SJCRH30 (cell line): ENCODE measurements at places on chromosomes 7 and 10.

GRCh38 chr7:36079446-36080025 lies 73.5 kb upstream of the EEPD1 start:
- no peak for DNase-seq
- H3K4me1 ChIP-seq, result no peaks in the 10 kb centered on the region; the same call in 1 of the 2 replicates
- 0 out of 2 replicates have a peak, but pooled peaks cover 5% of the 10 kb centered on the region for H3K27me3 ChIP-seq
- H3K36me3 ChIP-seq, result no peaks in the 10 kb centered on the region
- no peak overlapping the region for H3K4me3 ChIP-seq
- H3K27ac ChIP-seq, result no peak overlapping the region

GRCh38 chr7:40798613-40799012 lies 663.8 kb downstream of the SUGCT start:
- no peaks in the 10 kb centered on the region; the same call in 1 of the 2 replicates for H3K27me3 ChIP-seq
- no peak for DNase-seq
- no peak overlapping the region for H3K27ac ChIP-seq
- H3K36me3 ChIP-seq, result no peaks in the 10 kb centered on the region

GRCh38 chr7:111486472-111487142 lies 75.7 kb downstream of the IMMP2L start:
- H3K36me3 ChIP-seq, result no peaks in the 10 kb centered on the region
- H3K27ac ChIP-seq, result no peak overlapping the region
- H3K27me3 ChIP-seq, result no peaks in the 10 kb centered on the region

GRCh38 chr10:79018521-79019011 lies 50.2 kb upstream of the ZMIZ1 start:
- DNase-seq, result peak; percentile 56
- H3K36me3 ChIP-seq, result no peaks in the 10 kb centered on the region
- no peak overlapping the region for H3K27ac ChIP-seq
- no peak overlapping the region for H3K4me3 ChIP-seq
- peaks cover 14% of the 10 kb centered on the region for H3K4me1 ChIP-seq
- H3K27me3 ChIP-seq, result no peaks in the 10 kb centered on the region

DNA sequence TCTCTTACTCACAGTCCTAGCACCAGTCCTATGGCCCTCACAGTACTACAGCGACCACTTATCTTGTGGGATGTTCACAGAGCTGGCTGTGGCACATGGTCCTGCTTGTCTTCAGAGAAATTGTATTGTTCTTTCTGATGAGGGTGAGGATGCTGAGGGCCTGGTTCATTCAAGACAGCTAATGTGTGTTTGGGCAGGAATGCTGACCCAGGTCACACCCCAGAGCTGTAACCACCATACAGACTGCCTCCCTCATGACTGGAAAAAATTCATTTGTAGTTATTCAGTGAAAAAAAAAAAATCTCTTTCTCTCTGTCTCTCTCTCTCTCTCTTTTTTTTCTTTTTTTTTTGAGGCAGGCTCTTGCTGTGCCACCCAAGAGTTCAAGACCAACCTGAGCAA lies 83.5 kb downstream of the KLF6 start:
- H3K27ac ChIP-seq, result no peak overlapping the region
- H3K36me3 ChIP-seq, result no peaks in the 10 kb centered on the region
- no peaks in the 10 kb centered on the region for H3K4me1 ChIP-seq

- H3K27me3 ChIP-seq, result no peaks in the 10 kb centered on the region
- peak overlapping the region; percentile 84 for H3K27ac ChIP-seq
- peaks cover 26% of the 10 kb centered on the region for H3K4me1 ChIP-seq
- no peak overlapping the region for H3K4me3 ChIP-seq
- no peak for DNase-seq
Observed at GRCh38 chr10:112827951-112828350, 122.1 kb upstream of the TCF7L2 start.

DNA sequence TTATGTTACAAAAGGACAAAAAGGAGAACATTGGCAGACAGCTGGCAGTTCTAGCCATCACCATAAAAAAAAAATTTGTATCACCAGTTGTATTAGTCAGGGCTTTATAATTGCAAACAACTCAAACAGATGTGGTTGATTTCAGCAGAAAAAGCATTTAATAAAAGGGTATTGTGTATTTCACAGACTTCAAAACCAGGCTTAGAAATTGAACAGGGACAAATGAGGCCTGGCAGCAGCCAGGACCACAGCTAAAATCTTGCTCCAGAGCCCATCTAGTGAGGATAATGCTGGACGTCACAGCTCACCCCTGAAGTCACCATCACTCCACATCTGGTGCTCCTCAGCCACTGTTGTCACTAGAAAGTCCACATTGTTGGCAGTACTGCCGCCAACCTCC lies 52.9 kb upstream of the CALD1 start:
- H3K4me3 ChIP-seq, result no peak overlapping the region
- H3K27me3 ChIP-seq, result no peaks in the 10 kb centered on the region
- H3K4me1 ChIP-seq, result no peaks in the 10 kb centered on the region
- H3K36me3 ChIP-seq, result no peaks in the 10 kb centered on the region
- no peak for DNase-seq

GRCh38 chr7:127891144-127891543 lies 140.1 kb downstream of the LRRC4 start:
- H3K27ac ChIP-seq, result no peak overlapping the region
- H3K36me3 ChIP-seq, result peaks cover 22% of the 10 kb centered on the region
- H3K4me3 ChIP-seq, result no peak overlapping the region
- H3K27me3 ChIP-seq, result no peaks in the 10 kb centered on the region
- no peaks in the 10 kb centered on the region for H3K4me1 ChIP-seq

- no peak overlapping the region for H3K27ac ChIP-seq
- H3K4me3 ChIP-seq, result no peak overlapping the region
- H3K36me3 ChIP-seq, result no peaks in the 10 kb centered on the region; the same call in 1 of the 2 replicates
- DNase-seq, result no peak
- H3K4me1 ChIP-seq, result no peaks in the 10 kb centered on the region
Observed at GRCh38 chr7:143172354-143172753, 10.9 kb upstream of the TAS2R39 start.

DNA sequence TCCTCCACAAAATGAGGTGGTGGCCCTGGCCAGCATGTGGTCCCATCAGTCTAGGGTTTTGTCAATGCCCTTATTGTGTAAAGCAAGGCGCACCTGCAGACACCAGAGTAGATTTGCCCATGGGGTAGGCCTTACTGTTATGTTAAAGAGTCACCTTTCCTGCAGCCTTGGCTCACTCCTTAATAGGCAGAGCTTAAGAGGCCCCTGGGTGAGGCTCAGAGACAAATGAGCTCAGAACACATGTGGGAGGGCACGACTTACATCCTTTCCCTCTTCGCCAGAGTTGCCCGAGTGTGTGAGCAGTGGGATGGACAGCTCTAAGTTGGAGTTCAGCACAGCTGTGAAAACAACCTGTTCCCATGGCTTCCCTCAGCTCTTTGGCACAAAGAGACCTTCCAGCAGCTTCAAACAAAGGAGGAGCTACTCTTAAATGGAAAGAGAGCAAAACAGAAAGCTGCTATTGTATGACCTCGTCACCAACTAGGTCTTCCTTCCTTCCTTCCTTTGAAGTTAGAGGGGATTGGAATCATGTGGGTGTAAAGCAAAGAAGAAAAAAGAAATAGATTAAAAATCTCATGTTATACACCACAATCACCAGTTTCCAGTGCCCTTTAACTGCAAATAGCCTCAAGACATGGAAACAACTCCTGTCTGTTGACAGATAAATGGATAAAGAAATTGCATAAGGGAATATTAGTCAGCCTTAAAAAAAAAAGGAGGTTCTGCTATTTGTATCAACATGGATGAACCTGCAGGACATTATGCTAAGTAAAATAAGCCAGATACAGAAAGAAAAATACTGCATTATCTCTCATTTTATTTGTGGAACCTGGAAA lies 11.9 kb upstream of the XPNPEP1 start:
- H3K4me3 ChIP-seq, result no peak overlapping the region
- H3K27ac ChIP-seq, result peak overlapping the region; percentile 30
- peaks cover 13% of the 10 kb centered on the region for H3K4me1 ChIP-seq
- H3K36me3 ChIP-seq, result no peaks in the 10 kb centered on the region

GRCh38 chr10:114604357-114605130 lies 53.5 kb downstream of the ABLIM1 start:
- H3K27ac ChIP-seq, result no peak overlapping the region
- no peaks in the 10 kb centered on the region for H3K27me3 ChIP-seq
- no peaks in the 10 kb centered on the region for H3K36me3 ChIP-seq
- no peaks in the 10 kb centered on the region for H3K4me1 ChIP-seq
- no peak for DNase-seq

GRCh38 chr7:100885440-100886141 lies 3.9 kb downstream of the UFSP1 start:
- no peak overlapping the region for H3K4me3 ChIP-seq
- H3K27me3 ChIP-seq, result no peaks in the 10 kb centered on the region
- no peaks in the 10 kb centered on the region for H3K4me1 ChIP-seq
- DNase-seq, result no peak
- H3K36me3 ChIP-seq, result peaks cover 84% of the 10 kb centered on the region

GRCh38 chr7:2173189-2173827 lies 59.4 kb downstream of the MAD1L1 start:
- H3K4me3 ChIP-seq, result no peak overlapping the region
- H3K27me3 ChIP-seq, result no peaks in the 10 kb centered on the region
- DNase-seq, result no peak
- peaks cover 12% of the 10 kb centered on the region for H3K4me1 ChIP-seq

DNA sequence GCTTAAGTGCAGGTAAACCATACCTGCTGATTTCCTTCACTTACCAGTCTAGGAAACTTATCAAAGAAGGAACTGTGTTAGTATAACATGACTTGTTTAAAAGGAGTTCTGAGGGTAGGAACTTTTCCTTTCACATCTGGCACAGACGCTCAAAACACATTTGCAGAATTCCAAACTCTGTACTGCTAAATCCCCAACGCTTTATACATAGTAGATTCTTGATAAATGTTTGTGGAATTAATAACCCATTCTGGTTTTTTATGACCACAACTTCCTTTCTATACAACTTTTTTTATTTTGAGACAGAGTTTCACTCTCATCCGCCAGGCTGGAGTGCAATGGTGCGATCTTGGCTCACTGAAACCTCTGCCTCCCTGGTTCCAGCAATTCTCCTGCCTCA lies 7.7 kb upstream of the TRUB1 start:
- DNase-seq, result no peak
- no peaks in the 10 kb centered on the region for H3K36me3 ChIP-seq
- no peak overlapping the region for H3K4me3 ChIP-seq
- peaks cover 9% of the 10 kb centered on the region for H3K4me1 ChIP-seq
- no peaks in the 10 kb centered on the region for H3K27me3 ChIP-seq
- H3K27ac ChIP-seq, result no peak overlapping the region

- no peaks in the 10 kb centered on the region for H3K27me3 ChIP-seq
- peaks cover 27% of the 10 kb centered on the region for H3K4me1 ChIP-seq
- peak overlapping the region; percentile 16 for H3K27ac ChIP-seq
- peak; percentile 58 for DNase-seq
Observed at GRCh38 chr10:122221958-122222357, 49.1 kb upstream of the BTBD16 start.

DNA sequence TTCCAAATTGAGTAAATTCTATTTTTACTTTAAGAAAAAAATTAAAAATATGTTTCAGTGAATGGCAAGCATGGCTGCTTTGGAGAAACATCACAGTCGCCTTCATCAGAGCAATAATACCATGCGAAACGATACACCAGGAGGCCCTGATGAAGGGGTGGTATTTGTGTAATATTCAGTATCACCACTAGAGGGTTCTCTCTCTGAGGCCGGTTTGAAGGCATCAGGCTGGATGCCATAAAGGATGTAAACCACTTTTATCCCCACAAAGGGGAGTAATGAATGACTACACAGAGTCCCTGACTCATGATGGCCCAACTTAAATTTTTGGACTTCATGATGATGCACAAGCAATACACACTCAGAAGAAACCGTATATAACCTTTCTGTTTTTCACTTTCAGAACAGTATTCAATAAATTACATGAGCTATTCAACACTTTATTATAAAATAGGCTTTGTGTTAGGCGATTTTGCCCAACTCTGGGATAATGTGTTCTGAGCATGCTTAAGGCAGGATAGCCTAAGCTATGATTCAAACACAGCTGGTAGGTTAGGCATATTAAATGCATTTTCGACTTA lies 95.5 kb downstream of the PPP1R17 start:
- H3K27me3 ChIP-seq, result no peaks in the 10 kb centered on the region; the same call in 1 of the 2 replicates
- no peak overlapping the region for H3K4me3 ChIP-seq
- peak; percentile 17 for DNase-seq
- no peak overlapping the region for H3K27ac ChIP-seq

DNA sequence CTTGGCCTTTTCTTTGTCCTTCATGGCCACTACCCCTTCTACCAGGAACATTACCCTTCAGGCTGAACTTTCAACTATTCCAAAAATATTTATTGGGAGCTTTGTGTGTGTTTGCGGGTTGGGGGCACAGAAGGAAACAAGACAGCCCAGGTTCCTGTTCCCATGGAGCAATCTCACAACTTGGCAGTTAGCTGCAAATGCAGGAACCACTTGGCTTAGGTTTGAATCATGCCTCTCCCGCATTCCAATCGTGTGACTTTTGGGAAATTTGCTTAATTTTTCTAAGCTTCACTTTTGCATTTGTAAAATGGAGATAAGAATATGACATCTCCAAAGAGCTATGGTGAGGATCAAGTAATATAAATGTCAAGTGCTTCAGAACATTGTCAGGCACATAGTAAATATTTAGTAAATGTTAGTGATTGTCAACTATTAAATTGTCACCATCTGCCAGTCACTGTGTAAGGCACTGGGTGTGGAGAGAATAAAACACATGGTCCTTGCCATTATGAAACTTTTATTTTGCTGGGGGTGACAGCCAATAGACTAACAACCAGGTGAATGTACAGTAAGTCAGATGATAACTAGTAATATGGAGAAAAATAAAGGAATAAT lies 277.1 kb downstream of the SNX13 start:
- peaks cover 5% of the 10 kb centered on the region; the same call in 1 of the 2 replicates for H3K4me1 ChIP-seq
- no peaks in the 10 kb centered on the region for H3K36me3 ChIP-seq
- H3K4me3 ChIP-seq, result no peak overlapping the region
- no peak overlapping the region for H3K27ac ChIP-seq
- DNase-seq, result no peak
- H3K27me3 ChIP-seq, result no peaks in the 10 kb centered on the region

GRCh38 chr10:60757420-60757895 lies 20.8 kb upstream of the CDK1 start:
- H3K4me1 ChIP-seq, result no peaks in the 10 kb centered on the region
- no peaks in the 10 kb centered on the region for H3K36me3 ChIP-seq
- DNase-seq, result no peak
